CMK (cell line): ENCODE measurements at places on chromosomes 5 and 9.

DNA sequence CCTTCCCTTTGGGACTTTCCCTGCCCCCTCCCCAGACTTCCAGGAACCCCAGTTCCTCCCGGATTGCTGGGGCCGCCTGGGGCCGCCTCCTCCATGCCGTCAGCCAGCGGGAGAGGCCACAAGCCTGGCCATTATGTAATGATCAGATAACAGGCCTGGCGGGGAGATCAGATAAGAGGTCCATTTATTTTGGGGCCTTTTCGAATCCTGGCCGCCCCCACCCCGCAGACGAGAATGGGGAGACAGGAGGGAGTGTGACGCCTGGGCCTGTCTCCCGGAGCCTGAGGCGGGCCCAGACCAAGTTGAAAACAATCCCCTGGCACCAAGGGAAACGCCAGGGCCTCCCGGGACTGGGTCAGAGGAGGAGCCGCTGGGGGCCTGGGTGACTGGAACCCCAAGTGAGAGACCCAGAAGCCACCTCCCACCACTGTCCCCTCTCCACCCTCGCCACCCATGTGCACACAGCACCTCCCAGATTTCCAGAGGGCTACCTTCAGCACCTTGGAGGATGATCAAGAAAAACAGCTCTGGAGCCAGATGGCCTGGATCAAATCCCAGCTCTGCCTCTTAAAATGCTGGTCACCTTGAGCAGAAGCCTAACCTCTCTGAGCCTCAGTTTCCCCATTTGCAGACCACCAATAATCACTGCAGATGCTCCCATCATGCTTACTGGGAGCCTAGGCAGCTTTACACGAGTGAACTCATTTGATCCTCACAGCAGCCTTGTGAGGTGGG is 7.8 kb downstream of the ENG start:
- no peak for DNase-seq

- DNase-seq: no peak
Observed at GRCh38 chr5:88863523-88863922, 19.5 kb downstream of the MEF2C start.

DNA sequence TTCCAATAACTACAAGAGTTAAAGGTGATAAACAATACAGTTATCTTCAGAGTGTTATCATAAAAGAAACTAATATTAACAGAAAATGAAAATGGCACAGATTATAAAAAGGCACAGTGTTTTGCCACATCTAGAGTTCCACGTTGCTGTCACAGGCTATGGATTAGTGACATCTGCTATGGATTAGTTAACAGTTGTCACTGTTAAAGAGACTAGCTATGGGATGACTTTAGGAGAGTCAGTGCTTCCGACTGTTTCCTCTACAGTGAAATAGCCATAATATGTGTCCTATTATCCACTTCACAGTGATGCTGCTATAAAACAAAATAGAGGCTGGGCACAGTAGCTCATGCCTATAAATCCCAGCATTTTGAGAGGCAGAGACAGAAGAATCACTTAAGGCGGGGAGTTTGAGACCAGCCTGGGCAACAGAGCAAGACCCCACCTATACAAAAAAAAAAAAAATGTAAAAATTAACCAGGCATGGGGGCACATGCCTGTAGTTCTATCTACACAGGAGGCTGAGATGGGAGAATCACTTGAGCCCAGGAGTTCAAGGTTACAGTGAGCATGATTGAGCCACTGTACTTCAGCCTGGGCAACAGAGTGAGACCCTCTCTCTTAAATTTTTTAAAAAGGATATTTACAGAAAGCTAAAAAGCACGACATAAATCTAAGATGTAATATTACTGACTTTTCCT is 19.7 kb downstream of the MAPKAP1 start:
- DNase-seq: no peak

- no peak for DNase-seq
Observed at GRCh38 chr5:116908537-116908936, 333.9 kb upstream of the SEMA6A start.

GRCh38 chr9:97753975-97754374 is 56.8 kb upstream of the XPA start:
- DNase-seq: no peak

- DNase-seq: no peak
Observed at GRCh38 chr9:37859043-37859442, 44.9 kb downstream of the SLC25A51 start.

DNA sequence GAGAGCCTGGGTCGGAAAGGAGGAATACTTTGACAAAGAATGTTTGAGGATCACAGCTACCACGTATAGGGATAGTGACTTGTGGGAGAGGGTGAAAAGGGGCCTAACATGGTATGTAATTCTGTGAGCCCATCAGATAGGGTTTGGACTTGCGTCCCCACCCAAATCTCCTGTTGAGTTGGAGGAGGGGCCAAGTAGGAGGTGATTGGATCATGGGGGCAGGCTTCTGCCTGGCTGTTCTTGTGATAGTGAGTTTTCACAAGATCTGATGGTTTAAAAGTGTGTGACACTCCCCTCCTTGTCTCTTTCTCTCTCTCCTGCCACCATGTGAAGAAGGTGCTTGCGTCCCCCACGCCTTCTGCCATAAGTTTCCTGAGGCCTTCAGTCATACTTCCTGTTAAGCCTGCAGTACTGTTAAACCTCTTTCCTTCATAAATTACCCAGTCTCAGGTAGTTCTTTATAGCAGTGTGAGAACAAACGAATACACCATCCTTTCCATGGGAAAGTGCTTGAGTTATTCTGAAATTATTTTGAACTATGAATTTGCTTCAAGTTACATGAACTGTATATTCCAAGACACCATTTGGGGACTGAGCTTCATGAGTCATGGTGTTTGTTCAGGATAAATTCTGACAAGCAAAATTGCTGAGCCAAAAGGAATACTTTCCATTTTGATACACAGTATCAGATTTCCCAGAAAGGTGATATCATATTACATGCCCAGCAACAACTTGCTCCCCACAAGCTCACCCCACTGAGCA is 68.8 kb upstream of the SSBP2 start:
- no peak for DNase-seq

DNA sequence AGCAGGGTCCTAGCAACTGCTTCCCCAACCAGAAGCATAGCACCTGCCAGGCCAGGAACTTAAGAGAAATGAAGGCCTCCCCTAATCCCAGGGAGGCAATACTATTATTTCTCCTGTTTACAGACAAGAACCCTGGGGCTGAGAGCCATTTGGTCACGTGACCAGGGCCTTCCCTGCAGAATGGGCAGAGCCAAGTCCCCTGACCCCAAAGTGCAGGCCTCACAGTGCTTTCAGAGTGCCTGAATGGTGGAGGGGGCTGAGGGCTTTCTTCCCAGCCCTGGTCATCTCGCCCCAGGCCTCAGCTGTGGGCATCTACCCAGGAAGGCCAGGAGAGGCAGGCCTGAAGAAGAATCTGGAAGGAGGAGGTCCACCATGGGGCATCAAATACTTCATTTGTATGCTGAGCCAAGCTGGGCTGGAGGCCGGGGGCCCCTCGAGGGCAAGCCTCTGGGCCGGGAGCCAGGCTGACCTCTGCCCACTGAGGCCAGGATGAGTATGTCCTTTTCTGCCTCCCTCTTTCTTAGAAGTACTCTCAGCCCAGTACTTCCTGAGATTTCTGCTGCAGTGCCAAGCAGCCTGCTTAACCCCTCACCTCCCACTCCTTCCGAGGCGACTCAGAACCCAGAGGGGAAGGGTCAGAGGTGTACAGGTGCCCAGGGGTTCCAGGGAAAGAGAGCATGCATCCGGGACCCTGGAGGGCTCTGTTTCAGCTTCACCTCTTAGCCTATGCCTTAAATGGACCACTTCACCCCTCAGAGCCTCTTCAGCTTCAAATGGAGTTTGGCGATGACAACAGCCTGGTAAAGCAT is 18.9 kb upstream of the DUSP1 start:
- no peak for DNase-seq

DNA sequence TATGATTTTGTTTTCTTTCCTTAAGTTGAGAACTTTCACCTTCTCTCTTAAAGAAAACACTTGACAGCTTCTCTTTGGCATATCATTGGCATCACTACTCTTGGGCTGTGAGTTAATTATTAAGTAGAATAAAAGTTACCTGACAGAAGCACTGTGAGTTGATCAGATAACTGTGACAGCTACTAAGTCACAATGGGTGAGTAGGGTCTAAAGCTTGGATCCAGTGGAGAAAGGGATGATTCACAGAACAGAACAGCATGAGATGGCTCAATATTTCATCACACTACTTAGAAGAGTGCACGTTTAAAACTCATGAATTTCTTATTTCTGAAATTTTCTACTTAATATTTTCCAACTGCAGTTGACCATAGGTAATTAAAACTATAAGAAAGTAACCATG is 268.5 kb upstream of the NMUR2 start:
- no peak for DNase-seq

DNA sequence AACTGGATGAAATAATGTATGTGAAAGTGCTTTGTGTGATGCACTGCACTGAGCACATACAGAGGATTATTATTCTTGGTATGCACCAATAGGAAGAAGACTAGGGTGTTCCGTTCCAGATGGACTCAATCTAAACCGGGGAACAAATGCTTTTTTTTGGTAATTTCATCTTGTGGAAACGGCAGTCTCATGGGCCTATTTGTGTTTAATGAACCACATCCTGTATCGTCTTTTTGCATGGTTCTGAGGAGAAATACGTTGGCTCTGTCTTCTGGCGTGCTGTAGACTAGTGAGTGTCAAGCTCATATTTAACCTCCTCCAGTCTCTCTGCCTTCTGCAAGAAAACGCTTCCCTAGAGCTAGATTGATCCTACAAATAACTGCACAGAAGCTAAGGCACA is 30.0 kb downstream of the TRIM32 start:
- DNase-seq: no peak

- DNase-seq: no peak
Observed at GRCh38 chr5:97098922-97099321, 43.5 kb downstream of the LIX1 start.

- no peak for DNase-seq
Observed at GRCh38 chr9:135850737-135851136, 56.6 kb downstream of the CAMSAP1 start.

- DNase-seq: no peak
Observed at GRCh38 chr9:134617246-134617645, 24.4 kb upstream of the COL5A1 start.

DNA sequence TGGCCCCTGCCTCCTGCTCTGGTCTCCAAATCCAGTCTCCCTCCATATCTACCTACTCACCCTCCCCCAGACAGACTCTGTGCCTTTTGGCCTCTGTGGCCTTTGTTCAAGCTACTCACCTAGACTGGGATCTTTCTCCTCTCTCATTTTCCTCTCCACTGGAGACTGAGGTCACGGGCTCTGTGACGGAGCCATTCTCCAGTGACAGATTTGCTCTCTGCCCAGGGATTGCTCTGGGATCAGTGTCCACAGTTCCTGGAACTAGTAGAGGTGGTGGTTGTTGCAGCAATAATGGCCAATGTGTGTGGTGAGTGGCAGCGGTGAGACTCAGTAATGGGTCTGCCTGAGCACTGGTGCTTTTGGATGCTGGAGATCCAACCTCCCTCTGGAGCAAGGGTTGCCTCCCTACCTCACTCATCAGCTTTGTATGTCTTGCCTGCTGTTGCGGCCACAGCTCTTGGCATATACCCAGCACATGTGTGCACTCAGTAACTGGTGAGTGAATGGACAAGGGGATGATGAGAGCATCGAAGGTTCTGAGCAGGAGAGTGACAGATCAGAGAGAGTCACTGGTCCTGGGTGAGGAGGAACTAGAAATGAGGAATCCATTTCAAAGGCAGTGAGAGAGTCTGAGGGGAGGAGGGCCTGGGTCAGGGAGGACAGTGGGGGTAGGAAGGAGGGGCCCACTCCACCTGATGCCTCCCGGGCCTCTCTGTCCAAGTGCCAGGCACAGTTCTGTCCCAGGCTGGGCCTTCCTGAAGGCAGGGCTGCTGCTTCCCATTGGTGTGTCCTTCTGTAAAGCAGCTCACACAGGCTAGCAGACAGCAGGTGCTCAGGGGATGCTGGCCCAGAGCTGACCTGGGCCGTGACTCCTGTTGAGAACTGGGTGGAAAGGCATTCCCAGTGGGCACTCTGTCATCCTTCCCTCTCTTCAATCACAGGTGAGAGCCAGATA is 96.5 kb upstream of the PITX1 start:
- DNase-seq: no peak

DNA sequence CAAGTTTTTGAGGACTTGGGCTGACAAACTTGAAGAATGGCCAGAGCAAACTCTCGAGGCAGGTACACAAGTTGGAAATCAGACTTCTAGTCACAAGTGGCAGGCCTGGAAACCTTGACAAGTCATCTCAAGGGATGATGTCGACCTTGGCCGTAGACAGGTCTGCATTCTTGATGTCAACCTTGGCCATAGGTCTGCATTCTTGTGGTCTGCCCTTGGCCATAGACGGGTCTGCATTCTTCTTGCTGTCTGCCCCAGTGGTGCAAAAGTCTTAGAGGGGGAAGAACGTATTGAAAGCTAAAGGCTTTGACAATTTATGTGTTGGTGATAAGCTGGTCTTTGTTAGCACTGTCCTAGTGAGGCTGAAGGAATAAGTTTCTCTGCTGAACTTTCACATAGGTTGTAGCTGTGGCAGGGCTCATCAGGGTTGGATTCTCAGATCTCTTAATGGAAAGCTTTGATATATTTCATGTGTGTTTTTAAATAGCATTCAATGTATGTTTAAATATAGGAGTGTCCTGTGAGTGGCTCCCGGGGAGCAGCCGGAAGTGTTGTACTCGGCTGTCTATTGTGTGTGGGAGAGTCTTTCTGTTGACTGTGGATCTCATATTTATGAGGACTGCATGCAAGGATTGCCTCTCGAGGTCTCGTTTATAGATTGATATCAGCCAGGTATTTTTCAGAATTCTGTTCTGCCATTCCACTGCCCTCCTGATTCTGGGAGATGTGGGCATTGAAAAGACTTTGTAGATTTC is 27.0 kb downstream of the SUB1 start:
- no peak for DNase-seq

DNA sequence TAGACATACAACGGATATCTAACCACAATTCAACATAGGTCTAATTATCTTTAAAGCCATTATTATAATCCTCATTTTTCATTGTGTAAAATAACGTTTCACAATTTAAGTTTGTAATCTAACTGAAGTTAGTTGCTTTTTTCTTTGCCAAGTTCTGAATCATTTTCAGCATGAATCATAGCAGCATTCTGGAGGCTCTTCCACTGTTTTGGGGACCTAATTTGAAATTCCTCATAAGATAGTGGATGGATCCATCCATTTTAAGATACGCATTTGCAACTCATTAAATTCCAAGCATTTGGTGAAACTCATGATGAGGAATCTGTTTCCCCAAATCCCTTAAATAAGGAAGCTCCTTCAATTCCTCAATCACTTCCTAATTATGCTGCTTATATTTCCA is 447.1 kb upstream of the CDH10 start:
- DNase-seq: no peak

GRCh38 chr5:132825834-132826391 is 4.5 kb downstream of the SHROOM1 start:
- no peak for DNase-seq

DNA sequence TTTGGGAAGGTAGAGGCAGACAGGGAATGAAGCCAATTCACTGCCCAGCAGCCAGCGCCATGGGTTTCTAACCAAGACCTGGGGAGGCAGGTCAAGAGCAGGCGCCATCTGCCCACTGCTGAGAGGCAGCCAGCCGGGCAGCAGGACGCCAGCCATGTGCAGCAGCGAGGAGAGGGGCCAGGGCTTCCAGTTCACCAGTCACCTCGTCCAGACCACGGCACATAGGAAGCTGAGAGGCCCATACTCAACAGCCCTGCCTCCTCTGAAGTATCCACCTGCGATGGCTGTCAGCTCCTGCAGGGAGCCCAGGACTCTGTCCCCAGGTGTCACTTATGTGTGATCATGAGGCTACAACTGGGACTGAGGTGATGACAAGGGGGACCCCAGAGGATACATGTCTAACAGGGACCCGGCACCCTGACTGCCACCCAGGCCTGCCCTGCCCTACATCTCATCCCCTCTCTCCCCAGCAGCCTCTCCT is 30.1 kb downstream of the IPPK start:
- no peak for DNase-seq
